ENCODE measurements at places on chromosomes 1 and 21.

DNA sequence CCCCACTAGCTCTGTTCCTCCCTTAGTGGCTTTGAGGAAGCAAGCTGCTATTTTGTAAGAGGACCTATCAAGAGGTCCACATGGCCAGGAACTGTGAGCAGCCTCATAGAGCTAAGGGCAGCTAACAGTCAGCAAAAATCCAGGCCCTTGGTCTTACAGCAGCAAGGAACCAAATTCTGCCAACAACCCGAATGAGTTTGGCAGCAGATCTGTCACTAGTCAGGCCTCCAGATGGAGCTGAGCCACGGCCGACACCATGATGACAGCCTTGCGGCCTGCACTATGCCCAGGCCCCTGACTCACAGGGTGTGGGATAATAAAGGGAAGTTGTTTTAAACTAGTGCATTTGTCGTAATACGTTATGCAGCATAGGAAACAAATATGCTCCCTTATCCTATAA lies 28.0 kb upstream of the H3-3A start:
- no peak for DNase-seq

DNA sequence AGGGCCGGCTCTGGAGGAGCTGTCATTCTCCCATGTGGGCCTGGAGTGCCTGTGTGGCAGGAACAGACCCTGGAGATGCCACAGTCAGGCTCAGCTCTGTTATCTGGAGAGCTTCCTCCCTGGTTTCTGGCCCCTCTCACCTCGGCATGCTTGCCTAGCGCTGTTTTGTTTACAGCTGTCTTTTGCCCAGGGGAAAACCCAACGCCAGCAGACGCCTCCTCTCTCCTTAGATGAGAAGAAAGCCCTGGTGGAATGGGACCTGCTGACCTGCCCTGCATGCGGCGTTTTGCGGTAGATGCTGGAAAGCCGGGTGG lies 104.9 kb downstream of the CRYAA start:
- no peak for DNase-seq

DNA sequence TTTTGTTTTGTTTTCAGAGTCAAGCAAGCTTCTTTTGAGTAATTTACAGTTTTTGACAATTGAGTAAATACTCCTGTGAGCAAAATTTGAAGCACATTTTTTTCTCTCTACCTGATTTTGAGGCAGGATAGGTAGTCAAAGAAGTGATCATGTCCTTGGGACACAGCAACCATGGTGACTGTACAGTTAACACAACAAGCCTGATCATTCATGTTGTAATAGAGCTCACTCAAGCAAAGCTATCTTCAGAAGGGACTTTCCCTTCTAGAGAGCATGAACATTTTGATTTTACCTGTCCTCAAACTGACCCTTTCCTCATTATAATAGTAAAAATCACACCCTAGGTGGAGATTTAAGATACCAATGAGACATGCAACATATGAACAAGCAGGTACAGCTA lies 126.5 kb upstream of the KCNK1 start:
- DNase-seq, result no peak

DNA sequence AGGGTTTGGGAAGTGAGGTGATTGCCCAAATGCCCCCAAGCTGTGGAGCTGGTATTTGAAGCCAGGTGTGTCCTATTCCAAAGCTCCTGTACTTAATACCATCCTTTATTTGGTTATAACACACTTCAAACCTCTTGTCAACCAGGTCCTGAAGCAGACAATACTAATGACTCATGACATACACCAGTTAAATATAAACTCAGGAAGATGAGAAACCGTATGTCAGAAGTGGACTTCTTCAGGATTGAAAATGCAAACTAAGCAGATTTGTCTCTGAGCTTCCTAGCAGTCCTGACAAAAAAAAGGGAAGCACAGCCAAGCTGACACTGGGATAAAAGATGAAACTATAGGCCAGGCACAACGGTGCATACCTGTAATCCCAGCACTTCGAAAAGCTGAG lies 70.6 kb downstream of the ALPL start:
- no peak for DNase-seq

GRCh38 chr1:23369335-23370013 lies at the start of gene ZNF436:
TSS of gene ZNF436 (minus strand) at chr1:23369836. CDS start at chr1:23368005, 1,831 bp downstream.
- DNase-seq, result no peak

DNA sequence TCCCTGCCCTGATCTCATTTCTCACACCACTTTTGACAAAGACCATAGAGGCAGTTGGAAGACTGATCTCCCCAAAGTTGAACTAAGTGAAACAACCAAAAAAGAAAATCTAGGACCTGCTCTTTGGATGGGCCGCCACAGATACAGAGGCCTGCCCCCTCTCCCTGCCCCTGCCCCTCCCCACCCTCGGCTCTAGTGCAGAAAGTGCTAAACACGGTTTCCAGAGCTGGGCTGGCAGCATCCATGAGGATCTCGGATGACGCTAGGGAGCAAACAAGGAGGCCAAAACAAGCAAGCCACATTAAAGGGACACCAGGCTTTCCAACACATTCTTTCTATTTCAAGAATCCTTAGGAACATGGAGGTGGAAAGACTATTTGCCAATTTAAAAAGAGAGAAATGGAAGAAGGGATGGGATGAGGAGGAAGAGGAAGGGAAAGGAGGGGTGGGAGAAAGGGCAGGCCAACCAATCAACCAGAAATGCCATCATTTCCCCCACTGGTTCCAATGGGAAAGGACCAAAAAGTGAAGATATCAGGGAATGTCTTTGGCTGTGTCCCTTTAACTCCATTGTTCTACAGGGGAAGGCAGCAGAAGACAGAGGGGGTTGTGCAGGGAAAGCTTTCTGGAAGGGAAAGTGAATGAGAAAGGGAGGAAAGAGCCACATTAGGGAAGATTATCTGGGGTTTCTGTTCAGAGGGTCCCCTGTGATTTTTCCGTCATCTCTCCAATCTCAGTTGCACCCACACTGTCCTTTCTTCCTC lies 38.3 kb upstream of the GOLT1A start:
- DNase-seq, result no peak

DNA sequence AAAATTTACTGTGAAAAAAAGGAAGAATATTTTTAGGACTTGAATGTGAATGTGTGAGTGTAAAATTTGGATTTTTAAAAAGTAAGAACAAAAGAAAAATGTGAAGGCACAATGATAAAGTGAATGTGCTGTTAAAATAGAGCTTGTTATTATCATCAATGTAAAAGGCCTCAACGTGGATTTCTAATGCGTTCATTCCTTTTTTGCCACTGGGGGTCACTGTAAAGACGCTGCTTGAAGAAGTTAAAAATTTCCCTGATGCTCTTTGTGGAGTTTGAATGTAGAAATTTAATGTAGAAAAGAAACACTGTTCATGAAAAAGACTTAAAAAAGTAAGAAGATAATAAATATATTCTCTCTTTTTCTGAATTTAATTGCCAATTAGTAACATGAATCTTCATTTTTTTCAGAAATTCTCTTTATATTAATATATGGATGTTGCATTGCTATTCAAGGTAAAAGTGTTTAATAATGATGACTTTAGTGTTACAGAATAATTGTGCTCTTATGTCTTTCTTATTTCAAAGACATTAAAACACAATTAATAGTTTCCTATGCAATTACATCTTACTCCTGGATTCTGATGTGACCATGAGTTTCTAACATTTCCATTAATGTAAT lies 161.5 kb downstream of the DNM3 start:
- no peak for DNase-seq

DNA sequence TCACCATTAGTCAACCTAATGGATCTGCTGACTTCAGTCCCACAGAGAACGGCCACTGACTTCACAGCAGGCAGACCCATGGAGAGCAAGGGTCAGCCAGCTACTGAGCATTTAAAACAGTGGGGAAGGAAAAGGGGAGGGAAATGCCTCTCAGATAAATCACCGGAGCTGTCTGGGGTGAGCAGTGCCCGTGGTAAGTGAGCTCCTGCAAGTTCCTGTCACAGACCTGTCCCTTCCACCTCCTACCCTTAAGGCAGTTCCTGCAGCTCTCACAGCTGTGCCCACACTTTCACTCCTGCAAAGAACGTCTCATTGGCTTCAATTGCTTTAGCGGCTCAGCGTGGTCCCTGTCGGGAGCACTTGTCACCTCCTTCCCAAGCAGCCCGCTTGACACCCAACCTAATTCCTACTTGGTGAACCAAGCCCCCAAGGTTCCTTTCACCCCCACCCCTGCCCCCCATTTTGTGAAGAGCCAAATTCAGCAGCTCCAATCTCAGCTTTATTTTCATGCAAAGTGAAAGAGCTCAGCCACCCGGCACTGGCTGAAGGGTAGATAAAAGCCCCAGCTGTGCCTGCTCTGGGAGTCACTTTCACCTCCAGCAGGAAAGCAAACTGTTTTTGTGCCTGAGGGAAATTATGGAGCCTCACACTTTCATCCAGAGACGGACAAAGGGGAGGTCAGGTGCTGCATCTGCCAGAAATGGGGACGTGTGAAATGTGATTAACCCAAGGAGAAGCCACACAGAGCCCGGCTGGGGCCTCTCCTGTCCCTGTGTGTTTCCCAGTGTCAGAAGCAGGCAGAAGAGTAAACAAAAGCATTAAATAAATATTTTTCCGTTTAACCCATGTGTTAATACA lies 306.2 kb downstream of the TTLL7 start:
- no peak for DNase-seq

GRCh38 chr1:101314244-101314643 lies 77.4 kb downstream of the S1PR1 start:
- DNase-seq, result no peak

- DNase-seq, result no peak
These were observed 359.0 kb upstream of the PTBP2 start for GRCh38 chr1:96362623-96363022.

- no peak for DNase-seq
These were observed 27.7 kb downstream of the MYOG start for GRCh38 chr1:203057911-203058675.

DNA sequence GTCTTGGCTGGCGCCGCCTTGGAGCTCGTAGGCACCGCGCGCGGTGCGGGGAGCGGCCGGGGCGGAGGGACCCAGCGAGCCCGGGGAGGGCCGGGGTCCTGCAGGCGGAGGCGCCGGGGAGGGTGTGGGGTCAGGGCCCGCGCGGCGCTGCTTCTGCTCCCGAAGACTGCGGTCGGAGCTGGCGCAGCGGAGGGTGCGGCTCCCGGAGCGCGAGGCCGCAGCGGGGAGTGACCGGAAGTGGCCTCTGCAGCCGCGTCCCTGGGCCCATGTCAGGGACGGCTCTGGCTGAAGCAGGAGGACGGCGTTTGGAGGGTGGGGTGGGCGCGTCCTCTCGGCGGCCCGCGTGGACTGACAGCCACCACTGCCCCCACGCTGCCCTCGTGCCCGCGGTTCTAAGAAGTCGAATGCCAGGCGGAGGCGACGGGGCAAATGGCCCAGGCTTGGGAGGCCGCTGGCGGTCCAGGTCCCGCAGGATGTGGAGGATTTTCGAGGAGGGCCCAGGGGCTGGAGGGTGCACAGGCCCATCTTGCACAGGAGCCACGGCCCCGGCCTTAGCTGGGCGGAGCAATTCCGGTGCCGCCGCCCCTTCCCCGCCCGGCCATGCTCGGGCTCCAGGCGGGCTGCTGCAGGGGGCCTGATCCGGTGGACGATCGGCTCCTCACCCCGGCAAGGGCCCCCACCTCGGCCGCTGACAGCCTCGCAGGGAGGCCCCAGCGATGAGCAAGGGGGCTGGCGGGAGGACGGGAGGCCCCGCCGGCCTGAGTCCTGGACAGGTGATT lies 7.7 kb upstream of the ZNF669 start:
- no peak for DNase-seq

DNA sequence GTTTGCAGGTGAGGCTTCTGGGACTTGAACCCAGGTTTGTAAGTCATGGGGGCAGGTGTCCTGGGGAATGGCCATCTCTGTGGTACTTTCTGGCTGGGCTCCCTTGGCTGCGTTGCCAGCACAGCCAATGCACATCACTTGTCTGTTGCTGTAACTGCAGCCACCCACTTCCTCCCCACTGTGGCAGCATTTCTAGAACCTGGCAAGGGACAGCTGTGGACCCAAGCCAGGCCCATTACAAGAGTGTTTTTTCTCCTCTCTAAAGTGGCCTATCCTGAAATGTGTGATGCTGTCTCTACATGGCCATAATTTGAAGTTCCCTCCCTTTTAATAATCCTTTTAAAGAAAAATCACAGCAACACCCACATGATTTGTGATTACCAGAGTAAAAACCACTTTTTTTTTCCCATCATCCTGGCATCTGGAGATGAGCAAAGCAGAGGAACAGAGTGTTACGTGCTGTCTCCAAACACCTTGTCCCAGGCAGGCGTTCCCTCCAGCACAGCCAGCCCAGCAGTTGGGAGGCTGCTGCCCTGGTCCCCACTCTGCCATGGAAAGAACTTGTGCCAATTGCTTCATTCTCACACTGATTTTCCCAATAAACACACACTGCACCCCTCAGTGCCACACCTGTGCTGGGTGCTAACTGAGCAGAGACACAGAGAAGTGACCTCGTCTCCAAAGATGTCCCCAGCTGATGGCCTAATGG lies 360.6 kb upstream of the USP24 start:
- DNase-seq, result no peak

DNA sequence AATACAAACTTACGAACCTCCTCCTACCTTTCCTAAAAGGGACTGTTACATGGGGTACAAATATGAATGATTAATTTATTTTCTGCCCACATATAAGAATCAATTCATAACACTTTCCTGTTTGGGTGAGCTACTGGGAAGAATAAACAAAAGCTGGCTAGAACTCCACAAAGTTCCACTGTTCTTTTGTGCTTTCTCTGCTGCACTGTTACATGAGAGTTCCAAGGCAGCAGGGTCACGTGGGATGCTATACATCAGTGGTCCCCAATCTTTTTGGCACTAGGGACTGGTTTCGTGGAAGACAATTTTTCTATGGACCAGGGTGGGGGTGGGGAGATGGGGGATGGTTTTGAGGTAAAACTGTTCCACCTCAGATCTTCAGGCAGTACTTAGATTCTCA lies 2.2 kb upstream of the ANGPTL7 start:
- DNase-seq, result no peak

- DNase-seq, result no peak
These were observed 1.7 kb downstream of the TSPEAR start for GRCh38 chr21:44709426-44710293.

- no peak for DNase-seq
These were observed 1.3 kb upstream of the LEMD1 start for GRCh38 chr1:205422993-205423642.

- no peak for DNase-seq
These were observed at the start of gene EPHA8 for GRCh38 chr1:22562584-22563583. TSS of gene EPHA8 (plus strand) at chr1:22563489. CDS start at chr1:22563636, 147 bp downstream.

DNA sequence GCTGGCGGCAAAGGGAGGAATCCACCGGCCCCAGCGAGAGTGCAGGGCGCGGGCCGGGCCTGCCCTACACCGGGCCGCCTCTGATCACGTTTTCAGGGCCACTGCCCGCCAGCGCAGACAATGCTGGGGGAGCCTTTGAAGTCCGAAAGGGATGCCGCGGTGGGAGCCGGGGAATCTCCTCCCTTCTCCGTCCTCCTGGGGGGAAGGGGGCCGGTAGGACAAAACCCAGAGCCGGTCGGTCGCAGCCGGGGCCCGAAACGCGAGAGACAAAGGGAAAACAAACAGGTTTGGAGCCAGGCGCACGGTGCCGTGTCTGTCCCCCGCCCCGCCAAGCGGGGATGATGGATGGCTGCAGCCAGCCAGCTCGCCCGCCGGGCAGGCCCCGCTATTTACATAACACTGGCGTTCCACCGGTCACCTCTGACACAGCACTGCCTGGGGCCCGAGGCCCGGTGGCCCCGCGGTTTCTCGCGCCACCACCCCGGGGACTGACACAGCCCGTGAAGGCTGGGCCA lies 92.0 kb downstream of the CASZ1 start:
- DNase-seq, result no peak

GRCh38 chr1:91171898-91172297 lies 150.1 kb upstream of the ZNF644 start:
- no peak for DNase-seq

Measured in activated CD8-positive, alpha-beta memory T cell treated with anti-CD3 and anti-CD28 coated beads for 4 hours (primary cell).